ENCODE measurements at places on chromosomes 4 and X. TPM values are rescaled to one million over a fixed set of nuclear protein-coding genes. Genes with fewer than 3 reads are reported as not detected.

IL2RG gene
- total RNA-seq, result 2.8 TPM

DNA sequence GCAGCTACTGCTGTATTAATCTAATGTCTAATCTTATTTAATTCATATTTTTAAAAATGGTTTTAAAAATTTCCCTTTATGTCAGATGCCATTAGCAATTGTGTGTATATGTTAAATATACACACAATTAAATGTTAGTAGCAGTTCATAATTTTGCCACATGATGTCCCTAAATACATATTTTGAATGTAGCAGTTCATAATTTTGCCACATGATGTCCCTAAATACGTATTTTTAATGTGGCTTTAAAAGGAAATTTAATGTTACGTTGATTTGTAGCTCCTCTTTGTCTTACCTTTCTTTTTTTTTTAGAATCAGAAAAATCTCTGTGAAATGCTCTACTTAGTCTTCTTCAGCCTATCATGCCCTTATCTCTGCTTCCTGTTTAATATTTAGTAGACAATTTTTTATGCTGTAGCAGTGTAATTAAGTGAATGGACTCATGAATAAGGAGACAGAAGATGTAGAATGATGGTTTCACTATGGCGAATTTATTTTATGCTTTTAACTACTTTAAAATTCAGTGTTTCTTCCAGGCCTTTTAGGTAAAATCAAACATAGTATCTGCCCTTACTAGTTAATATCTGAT lies 26.1 kb downstream of the RBM46 start:
- no peak overlapping the region for H3K27ac ChIP-seq
- H3K4me1 ChIP-seq, result no peaks in the 10 kb centered on the region
- no peaks in the 10 kb centered on the region for H3K36me3 ChIP-seq
- H3K4me3 ChIP-seq, result no peak overlapping the region
- no peak for DNase-seq
- H3K27me3 ChIP-seq, result no peaks in the 10 kb centered on the region

DNA sequence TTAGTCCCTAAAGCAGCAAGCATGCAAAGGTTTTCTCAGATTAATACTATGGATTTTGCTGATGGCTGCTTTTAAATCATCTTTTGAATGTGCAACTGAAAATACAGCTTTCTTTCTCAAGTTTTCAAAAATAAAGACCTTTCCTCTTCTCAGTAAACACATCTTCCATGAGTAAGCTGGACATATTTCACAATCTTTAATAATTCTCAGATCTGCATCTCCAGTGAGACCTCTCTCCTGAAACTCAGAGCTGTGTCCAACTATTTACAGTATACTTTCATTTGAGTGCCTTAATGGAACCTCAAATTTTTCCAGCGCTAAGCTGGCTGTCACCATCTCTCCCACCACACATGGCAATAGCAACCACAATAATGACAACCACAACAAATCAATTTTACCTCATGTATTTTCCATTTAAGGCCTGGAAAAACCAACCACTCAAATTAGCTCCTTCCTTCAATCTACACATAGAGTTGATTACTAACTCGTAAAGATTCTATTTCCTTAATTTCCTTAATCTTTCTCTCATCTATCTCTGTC lies 192.4 kb upstream of the RPL34 start:
- H3K36me3 ChIP-seq, result no peaks in the 10 kb centered on the region
- no peak for DNase-seq
- H3K27ac ChIP-seq, result no peak overlapping the region
- no peak overlapping the region for H3K4me3 ChIP-seq

DNA sequence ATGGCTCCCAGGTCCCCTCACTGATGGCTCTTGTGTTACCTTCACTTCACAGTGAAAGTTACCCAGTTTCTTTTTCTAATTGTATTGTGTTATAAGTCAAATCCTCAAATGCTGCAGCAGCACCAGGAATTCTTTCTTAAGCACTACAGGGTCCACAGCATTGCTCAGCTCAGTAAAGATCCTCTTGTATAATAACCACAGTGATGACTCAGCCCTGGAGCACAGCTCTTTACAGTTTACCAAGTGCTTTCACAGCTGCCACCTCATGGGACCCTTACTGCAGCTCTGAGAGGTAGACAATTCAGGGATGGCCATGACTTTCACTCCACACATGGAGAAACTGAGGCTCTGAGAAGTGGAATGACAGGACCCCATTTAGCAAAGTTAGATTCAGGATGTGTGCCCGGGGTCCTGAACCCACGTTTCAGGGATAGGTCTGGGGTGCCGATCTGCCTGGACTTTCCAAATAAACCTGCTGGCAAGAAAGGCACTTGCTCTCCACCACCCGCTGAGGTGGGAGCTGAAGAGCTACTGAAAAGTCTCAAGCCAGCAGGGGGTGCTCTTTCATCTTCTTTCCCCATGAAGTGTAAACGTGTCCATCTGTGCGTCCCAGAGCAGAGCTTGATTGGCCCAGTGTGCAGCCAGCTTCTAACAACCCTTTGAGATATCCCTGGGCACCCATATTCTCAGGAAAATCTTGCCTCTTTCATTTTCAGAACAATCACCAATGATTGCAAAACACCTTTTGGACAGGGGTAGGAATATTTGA lies 35.7 kb upstream of the GABRQ start:
- H3K27ac ChIP-seq, result no peak overlapping the region
- H3K4me3 ChIP-seq, result no peak overlapping the region
- no peak for DNase-seq
- no peaks in the 10 kb centered on the region for H3K4me1 ChIP-seq
- H3K27me3 ChIP-seq, result no peaks in the 10 kb centered on the region

DNA sequence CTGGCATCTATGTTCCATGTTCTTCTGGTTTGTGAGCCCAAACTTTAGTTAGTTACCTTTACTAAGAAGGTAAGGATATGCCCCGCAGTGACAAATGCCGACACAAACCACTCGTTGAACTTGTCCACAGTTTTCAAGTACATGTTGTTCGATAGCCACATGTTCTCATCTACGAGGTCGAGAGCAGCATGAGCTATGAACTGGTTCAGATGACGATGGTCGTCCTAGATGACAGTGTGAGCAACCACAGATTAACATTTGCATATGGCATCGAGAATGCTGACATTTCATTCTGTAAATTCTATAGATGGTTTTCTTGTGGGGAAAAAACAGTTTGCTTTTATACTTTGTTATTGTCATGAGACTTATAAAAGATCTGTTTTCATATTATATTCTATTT lies 18.0 kb downstream of the TRAPPC2 start:
- no peak for DNase-seq
- no peaks in the 10 kb centered on the region for H3K27me3 ChIP-seq
- H3K36me3 ChIP-seq, result no peaks in the 10 kb centered on the region
- no peaks in the 10 kb centered on the region for H3K4me1 ChIP-seq
- H3K4me3 ChIP-seq, result no peak overlapping the region

DNA sequence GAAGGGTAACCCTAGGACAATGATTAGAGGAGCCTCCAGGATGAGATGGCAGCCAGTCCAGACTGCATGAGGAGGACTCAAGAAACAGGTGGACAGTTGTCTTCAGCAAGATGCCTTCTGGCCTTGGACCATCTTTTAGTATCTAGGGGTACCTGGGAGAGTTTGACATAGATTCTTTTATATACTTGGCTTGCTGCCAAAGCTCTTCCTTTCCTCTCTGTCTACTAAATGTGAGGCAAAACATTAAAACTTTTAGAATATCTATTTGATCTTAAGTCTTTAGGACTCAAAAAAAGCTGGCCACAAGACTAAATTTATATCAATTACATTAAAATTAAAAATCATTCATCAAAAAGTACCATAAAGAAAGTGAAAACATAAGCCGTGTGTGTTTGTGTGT lies 18.6 kb upstream of the NKX3-2 start:
- no peak overlapping the region for H3K27ac ChIP-seq
- DNase-seq, result no peak
- no peaks in the 10 kb centered on the region for H3K27me3 ChIP-seq
- no peaks in the 10 kb centered on the region for H3K4me1 ChIP-seq
- no peaks in the 10 kb centered on the region for H3K36me3 ChIP-seq
- no peak overlapping the region for H3K4me3 ChIP-seq

- H3K27me3 ChIP-seq, result no peaks in the 10 kb centered on the region
- H3K36me3 ChIP-seq, result no peaks in the 10 kb centered on the region
- H3K4me1 ChIP-seq, result no peaks in the 10 kb centered on the region
These were observed 156.3 kb downstream of the BTC start for GRCh38 chr4:74638001-74638400.

DNA sequence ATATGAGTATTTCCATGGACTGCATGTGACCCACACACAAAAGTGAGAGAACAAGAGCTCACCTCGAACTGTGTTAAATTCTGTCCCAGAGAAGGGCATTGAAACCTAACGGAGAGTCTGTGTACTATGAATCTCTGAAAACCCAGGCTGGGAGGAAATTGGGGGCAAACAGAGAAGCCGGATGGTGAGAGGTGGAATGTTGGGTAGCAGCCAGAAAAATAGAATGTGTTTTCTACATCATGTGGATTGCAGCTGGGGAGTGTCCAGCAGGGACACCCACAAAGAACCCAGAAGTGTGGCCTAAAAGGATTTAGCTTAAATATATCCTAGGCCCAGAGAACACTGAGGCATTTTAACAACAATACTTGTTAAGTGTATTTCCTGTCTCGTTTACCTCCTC lies 38.6 kb downstream of the MND1 start:
- no peak overlapping the region for H3K4me3 ChIP-seq
- H3K27me3 ChIP-seq, result no peaks in the 10 kb centered on the region
- H3K27ac ChIP-seq, result no peak overlapping the region
- no peaks in the 10 kb centered on the region for H3K36me3 ChIP-seq
- H3K4me1 ChIP-seq, result no peaks in the 10 kb centered on the region

DNA sequence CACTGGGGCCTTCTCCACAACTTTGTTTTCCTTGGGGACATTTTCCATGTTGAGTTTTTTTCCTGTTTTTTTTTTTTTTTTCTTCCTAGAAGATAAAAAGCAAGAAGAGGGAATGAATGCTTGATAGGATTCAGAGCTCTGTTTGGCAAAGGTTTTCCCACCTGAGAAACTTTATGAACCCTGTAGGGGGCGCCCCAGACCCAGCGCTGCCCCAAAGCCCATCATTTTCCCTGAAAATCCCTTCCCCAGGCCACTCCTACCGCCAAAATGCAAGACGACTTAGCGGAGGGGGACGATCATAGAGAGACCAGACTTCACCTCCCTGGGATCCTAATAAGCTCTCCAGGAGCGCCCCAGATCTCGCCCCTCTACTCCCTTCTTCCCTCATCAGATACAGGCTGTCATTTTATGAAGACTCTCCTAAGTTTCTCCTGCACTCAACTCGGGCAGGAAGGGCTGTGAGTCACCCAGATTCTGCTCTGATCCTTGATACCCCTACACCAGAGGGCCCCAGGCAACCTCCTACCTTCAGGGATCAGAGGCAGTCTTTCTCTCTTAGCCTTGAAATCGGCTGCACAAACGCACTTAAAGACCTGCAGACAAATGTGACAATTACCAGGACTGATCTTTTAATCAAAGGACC lies 1.4 kb downstream of the BEX5 start:
- H3K27me3 ChIP-seq, result no peaks in the 10 kb centered on the region
- H3K36me3 ChIP-seq, result no peaks in the 10 kb centered on the region
- no peaks in the 10 kb centered on the region for H3K4me1 ChIP-seq
- H3K4me3 ChIP-seq, result no peak overlapping the region

MAGEA9B gene
- not detected for total RNA-seq

DNA sequence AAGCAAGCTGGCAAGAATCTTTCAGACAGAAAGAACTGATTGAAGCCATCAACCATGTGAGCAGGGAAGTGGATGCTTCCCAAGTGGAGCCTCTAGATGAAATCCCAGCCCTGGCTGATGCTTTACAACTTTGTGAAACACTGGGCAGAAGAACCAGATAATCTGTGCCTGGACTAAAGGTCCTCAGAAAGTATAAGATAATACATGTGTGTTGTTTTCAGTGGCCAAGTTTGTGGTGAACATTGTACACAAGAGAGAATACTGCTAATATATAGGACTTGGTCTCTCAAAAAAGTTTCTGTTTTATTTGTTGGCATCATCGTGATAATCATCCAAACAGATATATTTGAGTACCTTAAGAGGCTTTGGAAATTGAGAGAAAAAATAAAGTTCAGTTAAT lies 1367.8 kb upstream of the IGFBP7 start:
- no peak overlapping the region for H3K27ac ChIP-seq
- H3K4me1 ChIP-seq, result no peaks in the 10 kb centered on the region
- no peak for DNase-seq
- no peaks in the 10 kb centered on the region for H3K27me3 ChIP-seq
- no peak overlapping the region for H3K4me3 ChIP-seq

FGF13 gene
- total RNA-seq, result 18.0 TPM

Data from prostate gland (tissue), 2 donors.